ENCODE measurements at places on chromosomes 7 and 10.

GRCh38 chr7:131159961-131160361 lies 167.7 kb upstream of the MKLN1 start:
- no peak for DNase-seq

DNA sequence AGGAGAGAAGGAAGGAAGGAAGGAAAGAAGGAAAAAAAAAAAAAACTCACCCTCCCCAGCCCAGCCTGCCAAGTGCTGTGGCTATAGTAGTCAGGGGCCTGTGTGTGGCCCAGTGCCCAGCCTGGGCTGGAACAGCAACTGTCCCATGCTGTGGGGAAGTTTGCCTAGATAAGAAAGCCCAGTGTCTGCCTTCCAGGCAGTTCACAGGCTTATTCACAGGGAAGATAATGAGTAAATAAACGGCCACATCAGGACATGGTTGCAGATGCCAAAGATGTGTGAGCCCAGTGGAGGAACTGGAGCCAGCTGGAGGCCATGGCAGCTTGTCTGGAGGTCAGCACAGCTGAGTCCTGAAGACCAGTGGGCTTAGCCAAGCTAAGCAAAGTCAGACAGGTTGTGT lies 132.4 kb upstream of the FOXK1 start:
- no peak for DNase-seq

DNA sequence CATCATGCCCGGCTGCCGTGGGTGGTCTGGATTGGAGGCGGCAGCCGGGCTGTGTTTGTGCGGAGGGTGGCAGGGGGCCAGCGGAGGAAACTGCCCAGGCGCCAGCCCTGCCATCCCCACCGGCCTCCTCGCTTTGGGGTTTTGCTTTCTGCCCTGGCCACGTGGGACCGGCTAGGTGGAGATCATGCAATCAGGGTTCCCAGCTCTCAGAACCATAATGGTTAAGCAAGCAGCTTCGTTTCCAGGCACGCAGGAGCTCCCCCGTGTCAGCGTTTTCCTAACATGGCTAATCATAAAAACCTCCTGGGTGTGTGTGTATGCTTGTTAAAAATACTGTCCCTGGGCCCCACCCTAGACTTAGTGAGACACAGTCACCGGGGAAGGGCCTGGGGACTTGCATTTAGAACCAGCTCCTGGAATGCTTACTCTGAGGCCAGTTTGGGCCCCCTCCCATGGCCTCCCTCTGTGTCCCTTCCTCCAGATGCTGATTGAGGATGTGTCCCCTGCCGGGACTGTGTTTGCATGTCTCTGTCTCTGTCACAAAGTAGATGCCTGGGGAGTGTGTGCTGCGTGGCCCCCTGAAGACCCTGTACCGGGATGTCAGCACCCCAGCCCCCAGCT lies 119.3 kb downstream of the CUX1 start:
- no peak for DNase-seq

DNA sequence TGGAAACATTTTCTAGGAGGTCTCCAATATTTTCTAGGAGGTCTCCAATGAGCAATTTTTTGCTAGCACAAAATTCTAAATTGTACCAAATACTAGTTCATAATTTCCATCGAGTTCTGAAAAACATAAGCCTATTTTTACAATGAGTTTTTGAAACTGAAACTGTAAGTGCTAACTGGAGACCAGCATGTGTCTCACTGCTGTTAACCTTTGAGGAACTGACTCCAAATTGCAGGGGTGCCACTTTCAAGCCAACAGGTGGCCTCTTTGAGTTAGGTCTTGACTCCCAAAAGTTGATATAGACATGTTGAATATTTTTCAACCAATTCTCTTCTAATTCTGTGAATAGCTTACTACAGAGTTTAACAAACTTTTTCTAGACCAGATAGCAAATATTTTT lies 58.8 kb downstream of the CAV1 start:
- DNase-seq = no peak

- DNase-seq = no peak
These were observed 262.1 kb downstream of the CREB5 start for GRCh38 chr7:28674359-28674782.

All from NCI-H1417 (cell line).